Fibroblast of the aortic adventitia (primary cell): ENCODE measurements at places on chromosomes 12 and 14.
A peak's percentile ranks its signal among the peaks of the same experiment; 100 is the strongest.

DNA sequence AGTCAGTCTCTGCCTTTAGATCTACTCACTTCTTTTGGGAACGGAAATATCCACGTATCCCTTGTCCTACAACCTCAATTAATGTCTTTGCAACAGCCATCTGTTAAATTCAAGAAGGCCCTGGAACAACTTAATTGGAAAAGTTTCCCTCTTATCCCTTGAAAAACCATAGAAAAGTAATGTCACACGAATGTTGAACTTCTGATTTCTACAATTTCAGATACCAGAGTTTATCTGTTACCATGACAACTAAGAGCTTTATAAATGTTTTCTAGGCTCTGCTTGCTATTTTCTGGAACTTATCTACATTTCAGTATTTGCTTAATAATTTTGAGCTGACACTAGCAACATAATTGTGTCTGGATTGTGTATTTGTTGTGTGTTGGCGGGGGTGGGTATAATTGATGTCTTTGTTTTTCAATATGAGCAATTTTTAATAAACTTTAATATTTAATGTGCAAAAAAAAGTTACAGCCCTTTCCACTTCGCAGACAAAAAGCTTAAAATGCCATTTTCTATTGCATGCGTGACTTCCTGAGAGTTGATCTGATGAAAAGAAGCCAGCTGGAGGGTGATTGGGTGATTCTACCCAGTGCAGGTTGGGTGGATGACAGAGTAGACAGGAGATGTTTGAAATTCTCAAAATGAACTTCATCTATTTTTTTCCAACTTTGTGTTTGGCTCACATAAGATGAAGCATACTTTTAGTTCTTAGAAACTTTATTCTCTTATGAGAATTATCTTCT lies 11.8 kb upstream of the EDDM3A start:
- DNase-seq = peak; percentile 6

- no peak for DNase-seq
Observed at GRCh38 chr14:28785096-28785952, 18.7 kb downstream of the FOXG1 start.

DNA sequence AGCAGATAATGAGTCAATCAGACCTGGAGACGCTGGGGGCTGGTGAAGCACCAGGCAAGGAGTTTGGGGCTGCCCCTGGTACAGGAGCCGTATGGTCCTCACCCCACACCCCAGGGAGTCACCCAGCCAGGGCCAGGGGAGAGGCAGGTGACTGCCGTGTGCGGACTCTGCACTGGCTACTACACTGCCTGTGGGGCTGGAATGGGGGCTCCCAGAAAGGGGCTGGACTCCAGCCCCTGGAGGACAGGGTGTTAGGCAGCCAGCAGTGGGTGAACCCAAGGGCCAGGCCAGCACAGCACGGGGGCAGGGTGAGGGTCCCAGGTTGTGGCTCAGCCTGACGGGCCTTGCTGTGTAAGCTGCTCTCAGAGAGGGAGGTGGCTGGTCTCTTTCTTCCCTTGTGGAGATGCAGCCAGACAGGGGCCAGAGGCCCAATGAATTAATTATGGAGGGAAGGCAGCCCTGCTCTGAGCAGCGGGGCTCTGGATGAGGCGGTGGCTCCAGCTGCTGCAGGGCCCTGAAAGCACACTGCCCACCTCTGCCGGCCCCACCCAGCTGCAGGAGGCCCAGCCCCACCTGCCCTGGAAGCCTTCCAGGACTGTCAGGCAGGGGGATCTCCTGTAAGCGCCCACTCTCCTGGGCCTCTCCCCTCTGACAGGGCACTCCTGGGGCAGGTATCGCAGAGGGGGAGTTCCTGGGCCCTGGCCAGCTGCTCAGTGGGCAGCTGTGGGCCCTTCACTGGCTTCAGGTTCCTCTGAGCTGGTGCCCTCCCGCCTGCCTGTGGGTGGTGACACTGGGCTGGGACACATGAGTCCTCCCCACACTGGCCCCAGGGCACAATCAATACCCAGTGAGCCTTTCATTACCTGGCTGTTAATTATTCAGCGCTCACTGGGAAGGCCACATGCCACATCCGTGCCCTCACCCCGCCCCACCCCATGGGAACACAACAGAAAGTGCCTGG lies 142.5 kb upstream of the C14orf180 start:
- no peak for DNase-seq

DNA sequence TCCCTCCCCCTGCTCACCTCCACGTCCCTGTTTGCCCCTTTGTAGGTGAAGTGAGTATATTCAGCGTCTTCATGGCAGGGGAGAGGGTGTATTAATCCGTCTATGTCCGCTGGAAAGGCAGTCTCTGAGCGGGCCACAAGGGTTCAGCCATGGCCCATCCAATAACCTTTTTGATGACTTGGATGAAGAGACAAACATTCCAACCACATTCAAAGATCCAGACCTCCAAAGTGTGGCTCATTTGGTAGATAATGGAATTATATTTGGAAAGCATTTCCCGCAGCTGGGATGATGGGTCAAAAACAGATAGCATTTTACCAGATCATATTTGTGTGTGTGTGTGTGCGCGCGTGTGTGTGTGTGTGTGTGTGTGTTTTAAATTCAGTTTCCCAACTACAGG lies 345.9 kb downstream of the DPF3 start:
- DNase-seq = peak; percentile 27

DNA sequence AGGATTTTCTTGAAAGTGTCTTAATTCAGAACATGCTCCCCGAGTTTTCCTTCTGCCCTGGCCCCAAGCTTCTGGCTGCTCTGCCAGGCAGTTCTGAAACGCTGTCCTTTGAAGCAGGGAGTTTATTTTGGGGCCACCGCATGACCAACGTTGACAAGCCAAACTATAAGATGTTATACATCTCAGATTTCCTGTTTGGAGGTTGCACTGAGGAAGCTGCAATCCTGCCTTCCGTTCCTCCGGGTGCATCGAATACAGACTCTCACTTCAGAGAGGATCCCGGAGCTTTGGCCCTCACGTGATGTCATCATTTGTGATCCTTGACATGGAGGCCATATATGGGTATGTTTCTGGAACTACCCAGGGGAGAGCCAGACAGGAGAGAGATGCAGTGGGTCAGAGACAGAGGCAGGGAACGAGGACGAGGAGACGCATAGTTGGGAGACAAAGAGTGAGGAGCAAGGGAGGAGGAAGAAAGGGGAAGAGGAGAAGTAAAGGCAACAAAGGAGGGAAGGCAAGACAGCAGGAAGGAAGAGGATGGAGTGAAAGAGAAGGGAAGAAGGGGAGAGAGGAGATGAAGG lies at the start of gene ASB2:
TSS of gene ASB2 (minus strand) at position 94 of the 581 bp plus-strand sequence. CDS start 12,031 bp downstream, outside the sequence.
- no peak for DNase-seq

GRCh38 chr12:64997858-64998257 lies 123.2 kb downstream of the WIF1 start:
- DNase-seq = no peak

DNA sequence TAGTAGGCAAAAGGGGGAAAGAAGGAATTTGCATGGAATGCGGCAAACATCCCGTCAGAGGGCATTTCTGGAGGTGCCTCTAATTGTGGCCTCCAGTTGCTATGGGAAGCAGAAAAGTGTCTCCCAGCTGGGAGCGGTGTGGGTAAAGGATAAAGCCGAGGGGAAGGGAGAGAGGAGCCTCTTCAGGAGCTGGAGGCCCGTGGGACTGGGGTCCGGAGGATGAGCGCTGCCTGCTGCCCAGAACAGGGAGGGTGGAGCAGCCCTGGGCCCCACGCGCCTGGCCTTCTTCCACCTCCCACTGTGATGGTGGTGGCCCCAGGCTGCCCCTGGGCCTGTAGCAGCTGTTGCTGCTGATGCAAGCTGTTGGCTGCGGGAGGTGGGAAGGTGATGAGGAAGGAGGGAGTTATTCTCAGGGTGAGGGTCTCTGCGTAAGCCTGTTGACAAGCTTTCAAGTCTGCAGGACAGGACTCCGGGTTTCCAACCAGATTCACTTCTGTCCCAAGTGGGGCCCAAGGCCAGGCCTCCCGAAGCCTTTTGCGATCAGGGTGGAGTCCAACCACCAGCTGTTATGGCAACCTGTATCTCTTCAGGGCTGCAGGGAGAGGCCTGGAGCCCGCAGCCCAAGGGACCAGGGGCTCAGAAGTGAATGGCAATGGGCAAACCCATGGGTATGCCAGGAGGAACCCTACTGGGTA lies 19.1 kb upstream of the PGF start:
- no peak for DNase-seq

DNA sequence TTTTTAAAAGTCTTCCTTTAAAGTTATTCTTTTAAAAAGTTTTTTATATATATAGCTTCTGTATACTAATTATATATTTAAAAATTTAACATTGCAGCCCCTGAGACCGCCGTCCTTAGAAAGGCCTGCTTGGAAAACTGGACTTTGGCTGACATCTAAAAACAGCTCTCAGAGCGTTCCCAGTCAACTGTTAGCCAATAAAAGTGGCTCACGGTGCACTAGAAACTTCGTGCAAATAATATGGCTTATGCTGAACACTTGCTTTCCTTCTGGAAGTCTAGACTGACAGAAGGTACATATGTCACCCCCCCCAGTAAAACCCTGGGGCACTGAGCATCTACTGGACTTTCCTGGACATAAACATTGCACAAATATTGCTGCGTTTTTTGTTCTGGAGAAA lies 115.0 kb downstream of the KIF21A start:
- no peak for DNase-seq

DNA sequence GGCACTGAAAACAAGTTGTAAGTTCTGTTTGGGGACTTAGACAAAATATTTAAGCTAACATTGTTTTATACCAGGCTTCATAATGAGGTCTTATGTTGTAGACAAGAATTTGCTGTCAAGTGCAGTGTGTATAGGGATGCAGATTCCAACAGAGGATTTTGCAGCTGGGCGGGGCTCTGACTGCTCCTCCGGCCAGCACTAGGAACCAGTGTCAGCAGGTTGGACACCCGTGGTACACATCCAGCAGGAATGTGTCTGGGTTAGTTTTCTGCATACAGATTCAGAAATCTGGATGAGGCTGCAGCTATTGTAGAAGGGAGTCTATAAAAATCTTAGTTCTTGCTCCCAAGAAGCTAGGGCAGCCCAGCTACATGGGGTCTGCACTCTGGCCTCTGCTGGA lies 194.3 kb upstream of the RBM19 start:
- no peak for DNase-seq

GRCh38 chr12:23611320-23611719 lies 338.1 kb downstream of the SOX5 start:
- peak; percentile 33 for DNase-seq
